ENCODE measurements at places on chromosomes 1 and 21.

DNA sequence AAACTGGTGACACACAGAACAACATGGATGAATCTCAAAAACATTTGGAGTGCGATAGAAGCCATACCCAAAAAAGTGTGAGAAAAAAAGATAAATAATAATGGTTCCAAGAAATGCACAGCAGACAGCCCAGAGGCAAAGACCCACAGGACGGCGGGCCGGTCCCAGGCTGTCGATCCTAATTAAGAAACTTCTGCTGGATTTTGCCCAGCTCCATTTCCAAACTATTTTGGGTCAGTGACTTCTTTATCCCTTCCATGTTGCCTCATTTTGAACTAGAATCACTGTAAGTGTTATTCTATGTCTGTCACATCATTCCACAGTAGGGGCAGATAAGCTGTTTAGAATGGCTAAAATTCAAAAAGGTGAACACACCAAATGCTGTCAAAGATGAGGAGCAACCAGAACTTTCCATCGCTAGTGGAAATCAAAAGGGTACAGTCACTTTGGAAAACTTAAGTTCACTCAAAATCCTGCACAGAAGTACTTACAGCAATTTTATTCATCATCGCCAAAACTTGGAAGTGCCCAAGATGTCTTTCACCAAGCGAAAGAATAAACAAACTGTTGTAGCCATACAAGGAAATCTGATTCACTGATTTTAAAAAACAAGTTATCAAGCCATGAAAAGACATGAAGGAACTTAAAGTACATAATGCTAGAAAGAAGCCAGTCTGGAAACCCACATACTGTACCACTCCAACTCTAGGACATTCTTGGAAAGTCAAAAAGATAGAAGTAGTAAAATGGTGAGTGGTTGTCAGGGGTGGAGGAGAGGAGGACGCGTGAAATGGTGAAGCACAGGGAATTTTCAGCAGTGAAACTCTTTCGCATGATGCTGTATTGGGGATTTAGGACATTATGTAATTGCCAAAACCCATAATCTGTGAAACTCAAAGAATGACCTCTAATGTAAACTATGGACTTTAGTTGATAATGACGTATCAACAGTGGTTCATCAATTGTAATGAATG, 7.5 kb downstream of the NBPF1 start:
- no peak for DNase-seq

GRCh38 chr21:27525780-27526179, 558.9 kb upstream of the ADAMTS5 start:
- DNase-seq = no peak

DNA sequence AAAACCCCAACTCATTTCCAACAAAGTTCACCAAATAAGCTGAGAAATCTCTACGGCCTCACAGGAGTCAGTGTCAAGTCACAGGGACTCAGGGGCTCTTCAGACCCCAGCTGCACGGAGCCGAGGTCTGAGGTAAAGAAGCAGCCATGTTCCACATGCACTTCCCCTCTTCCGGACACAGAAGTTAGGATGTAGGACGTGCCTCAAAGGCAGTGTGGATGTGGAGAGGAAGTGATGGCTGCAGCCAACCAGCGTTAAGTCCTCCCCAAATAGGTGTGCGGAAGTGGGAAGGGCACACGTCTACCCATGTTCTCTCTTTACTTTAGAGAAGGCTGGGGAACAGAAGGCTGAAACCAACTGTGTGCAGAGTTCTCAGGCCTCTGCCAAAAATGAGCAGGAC, 14.6 kb upstream of the NCF2 start:
- no peak for DNase-seq

- DNase-seq = no peak
These were observed 40.9 kb downstream of the PTAFR start for GRCh38 chr1:28135371-28136168.

DNA sequence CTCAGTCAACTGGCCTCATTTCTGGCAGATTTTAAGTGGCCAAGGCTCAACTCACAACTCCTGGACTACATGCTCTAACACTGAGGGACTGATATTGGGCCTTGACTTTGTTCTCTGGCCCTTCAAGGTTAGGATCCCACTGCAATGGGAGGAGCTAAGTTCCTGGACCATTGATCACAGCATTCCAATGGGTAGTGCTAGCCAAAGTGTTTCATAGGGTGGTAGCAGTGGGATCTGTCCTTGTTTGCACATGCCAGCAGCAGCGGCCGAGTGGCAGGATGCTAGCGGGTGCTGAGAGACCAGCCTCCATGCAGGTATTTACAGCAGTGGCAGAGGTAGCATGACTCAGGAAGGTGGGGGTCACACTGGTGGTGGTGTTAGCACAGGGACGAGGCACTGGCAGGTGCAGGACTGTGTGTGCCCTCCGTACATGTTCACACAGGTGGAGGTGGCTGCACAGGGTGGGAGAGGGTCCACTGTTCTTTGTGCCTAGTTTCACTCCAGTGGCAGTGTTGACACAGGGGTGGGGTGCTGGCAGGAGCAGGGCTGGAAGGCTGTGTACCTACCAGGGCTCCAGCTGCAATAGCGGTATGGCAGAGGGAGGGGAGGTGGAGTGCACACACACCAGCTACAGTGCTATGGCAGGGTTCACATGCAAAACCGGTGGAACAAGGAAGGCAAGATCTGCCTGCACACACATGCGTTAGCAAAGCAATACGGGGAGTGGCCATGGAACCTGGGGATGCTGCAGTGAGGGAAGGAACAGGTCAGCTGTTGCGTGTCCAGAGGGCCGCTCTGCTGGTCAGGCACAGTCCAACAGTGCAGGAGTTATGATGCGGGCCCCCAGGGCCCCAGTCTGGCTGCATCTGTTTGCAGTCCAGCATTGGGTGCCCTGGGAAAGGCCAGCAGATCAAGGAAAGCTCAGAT, 51.7 kb downstream of the COL24A1 start:
- DNase-seq = peak; percentile 12

DNA sequence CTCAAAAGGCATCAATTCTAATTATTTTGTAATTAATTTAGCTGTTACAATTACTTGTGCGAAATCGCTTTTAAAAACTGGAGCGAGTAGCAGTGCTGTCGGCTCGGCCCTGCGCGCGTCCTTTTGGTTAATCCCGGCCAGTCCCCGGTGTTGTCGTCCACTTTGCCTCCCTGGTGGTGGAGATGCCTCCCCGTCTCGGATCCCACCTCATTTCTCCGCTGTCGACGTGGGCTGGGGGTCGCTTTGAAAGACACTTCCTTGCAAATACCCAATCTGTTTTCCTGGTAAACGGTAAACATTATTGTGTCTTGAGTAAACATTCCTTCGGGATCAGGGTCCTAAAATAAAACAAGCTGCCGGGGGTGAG, 3.7 kb downstream of the FOXD3 start:
- no peak for DNase-seq

- DNase-seq = no peak
These were observed 23.3 kb upstream of the DPT start for GRCh38 chr1:168752171-168752832.

- no peak for DNase-seq
These were observed 25.9 kb downstream of the CYP2J2 start for GRCh38 chr1:59900640-59901039.

- no peak for DNase-seq
These were observed 48.9 kb downstream of the PRKCZ start for GRCh38 chr1:2098839-2099785.

DNA sequence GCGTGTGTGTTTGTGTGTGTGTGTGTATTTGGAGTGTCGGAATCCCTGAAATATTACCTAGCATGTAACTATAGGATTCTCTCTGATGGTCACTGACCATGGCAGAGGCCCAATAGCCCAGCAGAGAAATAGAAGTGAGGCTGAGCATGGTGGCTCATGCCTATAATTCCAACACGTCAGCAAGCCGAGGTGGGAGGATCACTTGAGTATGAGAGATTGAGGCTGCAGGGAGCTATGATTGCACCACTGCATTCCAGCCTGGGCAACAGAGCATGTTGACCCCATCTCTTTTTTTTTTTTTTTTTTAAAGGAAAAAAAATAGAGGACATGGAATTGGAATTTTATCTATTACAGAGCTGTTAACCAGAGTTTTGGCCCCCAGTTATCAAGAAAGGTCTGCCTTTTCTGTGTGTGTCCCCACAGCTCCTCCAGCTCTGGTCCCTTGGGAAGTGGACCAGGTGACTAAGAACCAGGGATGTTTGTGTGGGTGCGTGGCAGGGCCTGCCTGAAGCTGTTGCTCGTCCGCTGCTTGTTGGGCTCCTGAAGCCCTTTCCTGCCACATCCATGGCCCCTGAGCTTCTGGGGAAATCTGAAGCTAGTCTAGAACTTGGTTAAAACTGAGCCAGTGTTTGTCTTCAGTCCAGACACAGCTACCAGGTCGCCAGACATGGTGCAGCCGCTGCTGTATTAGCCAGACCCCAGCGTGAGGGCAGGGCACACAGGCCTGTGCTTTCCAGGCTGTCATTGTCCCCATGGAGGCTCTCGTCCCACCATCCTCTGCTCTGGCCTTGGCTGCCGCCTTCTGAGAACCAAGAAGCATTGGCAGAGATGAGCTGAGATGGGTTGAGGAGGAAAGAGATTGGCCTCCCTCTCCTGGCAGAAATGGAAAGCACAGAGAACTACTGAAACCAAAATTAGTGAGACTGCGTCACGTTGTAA, 25.5 kb downstream of the CAPN9 start:
- no peak for DNase-seq

DNA sequence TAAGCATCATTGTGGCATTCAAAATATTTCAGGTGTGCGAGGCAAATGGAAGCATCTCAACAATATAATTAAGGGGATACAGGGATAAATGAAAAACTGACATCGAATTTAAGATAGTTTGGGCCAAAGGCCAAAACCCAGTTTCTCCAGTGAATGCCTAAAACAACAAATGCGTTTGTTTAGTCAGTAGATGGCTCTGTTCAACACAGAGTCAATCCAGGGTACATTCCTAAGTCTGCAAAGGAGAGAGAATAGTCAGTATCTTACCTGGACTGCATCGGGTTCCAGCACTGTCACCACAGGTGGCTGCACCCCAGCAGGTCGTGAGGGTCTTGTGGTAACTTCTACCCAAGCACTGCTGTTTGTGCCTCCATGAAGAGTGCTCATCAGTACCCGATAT, 321.1 kb downstream of the KCTD3 start:
- no peak for DNase-seq

DNA sequence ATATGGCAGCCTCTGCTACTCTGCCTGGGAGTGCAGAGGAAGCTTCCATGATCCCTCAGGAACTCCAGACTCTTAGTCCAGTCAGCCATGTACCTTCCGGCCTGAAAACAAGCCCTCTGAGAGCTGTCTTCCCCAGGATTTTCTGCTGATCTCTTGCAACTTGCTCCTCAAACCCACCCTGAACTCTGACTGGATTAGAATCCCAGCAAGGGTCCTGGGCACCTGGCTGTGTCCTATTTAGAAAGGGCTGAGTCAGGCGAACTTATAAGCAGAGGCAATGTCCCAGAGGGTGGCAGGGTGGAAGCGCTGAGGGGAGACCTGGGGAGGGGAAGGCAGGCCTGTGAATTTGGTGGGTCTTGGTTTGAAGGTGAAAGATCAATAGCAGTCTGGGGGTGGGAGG, 184.5 kb upstream of the EDN2 start:
- no peak for DNase-seq

DNA sequence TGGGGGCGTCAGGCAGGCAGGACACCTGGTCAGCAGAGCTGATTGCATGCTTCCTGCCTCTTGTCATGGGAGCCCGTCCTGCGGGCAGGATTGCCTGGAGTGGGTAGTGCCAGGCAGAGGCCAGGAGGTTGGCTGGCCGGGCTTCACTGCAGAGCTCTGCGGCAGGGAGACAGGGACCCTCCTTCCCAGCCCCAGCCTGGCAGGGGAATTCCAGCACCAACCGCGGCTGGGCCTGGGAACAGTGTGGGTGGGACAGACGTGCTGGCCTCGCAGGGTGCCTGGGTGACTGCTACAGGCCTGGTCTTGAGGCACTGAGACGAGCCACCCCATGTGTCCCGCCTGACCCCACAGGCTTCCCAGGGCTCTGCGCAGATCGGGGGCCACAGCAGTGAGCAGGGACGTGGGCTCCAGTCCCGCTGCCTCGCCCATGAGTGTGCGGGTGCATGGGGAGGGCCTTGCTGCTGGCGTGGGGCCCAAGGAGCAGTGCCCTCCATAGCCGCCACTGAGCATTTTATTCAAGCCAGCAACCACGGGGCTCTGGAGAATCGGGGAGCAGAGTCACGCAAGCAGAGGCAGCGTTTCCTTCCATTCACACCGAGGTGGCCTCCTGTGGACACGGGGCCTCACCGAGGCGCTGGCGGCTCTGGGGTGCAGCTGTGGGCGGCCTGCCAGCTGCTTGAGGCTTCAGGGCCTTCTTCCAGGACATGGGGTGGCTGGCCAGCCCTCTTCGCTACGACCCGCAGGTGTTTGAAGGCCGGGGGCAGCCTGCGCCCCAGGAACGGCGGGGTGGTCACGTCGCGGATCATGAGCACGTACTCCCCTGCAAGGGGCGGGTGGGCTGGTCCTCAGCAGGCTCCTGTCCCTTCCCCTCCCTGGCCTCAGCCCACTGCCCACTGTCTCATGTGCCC, 70.3 kb downstream of the MORN1 start:
- no peak for DNase-seq

- DNase-seq = no peak
These were observed 9.1 kb downstream of the PTGFRN start for GRCh38 chr1:116918714-116919357.

GRCh38 chr1:8821084-8821483, 3.6 kb upstream of the RERE start:
- no peak for DNase-seq

DNA sequence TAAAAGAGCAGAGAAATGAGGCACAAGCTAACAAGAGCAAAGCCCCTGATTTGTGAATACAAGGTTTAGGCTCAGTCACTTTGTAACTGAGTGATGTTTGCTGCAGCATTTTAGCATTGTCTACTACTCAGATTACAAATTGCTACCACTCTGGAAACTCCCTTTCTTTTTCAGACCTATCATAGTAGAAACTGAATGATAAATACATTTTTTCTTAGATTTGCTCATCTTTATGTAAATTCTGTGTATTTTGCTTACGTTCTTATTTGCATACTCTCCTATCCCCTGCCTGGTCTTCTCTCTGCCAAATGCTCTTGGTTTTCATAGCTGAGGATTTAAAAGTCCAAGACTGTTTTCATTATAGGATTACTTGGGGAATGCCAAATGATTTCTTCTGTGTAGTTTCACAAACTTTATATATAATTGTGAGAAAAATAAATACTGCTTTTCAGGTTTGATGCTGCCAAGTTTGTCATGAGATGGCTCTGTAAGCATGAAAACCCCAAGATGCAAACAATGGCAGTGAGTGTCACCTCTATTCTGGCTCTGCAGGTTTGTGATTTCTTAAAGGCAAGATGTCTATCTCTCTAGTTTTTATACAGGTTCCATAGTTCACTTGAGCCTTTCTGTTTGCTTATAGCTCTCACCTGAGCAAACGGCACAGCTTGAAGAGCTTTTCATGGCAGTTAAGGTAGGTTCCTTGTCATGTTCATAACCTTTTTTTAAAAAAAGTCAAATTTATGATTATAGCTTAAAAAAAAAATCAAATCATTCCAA, 24.7 kb downstream of the ZYG11A start:
- DNase-seq = no peak
